Mucosa of gallbladder (tissue), 1 donor: ENCODE measurements at places on chromosomes 3 and 15. TPM values are rescaled to one million over a fixed set of nuclear protein-coding genes. Genes with fewer than 3 reads are reported as not detected.

The DOCK3 gene
- 1.3 TPM for total RNA-seq

The NEK11 gene
- 10.9 TPM for total RNA-seq

The ZNF660 gene
- 5.6 TPM for total RNA-seq

The PFKFB4 gene
- 4.3 TPM for total RNA-seq

The CGNL1 gene
- total RNA-seq: 7.9 TPM

The CASR gene
- total RNA-seq: 54.0 TPM

The TMED3 gene
- 67.7 TPM for total RNA-seq
